ENCODE measurements at places on chromosomes 6 and 20.

DNA sequence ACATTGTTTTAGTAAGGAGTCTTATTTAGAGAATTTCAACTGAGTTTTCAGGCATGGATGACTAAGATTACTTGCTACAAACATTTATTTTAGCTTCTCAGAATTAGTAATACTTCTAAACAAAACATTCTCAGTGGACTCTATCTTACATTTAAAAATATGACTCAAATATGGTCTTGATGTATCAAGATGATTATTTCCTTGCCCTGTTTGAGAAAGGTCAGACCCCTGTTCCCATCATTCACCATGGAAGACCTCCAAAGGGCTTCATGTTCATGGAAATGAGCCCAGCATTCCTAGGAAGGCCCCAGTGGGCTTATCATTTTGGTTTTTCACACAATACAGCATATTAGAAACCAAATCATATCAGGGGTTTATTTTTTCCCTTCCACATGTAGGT, 24.6 kb upstream of the TRPC4AP start:
- no peaks in the 10 kb centered on the region for H3K4me1 ChIP-seq
- H3K27ac ChIP-seq: no peak overlapping the region
- H3K27me3 ChIP-seq: no peaks in the 10 kb centered on the region
- H3K4me3 ChIP-seq: no peak overlapping the region
- no peaks in the 10 kb centered on the region for H3K36me3 ChIP-seq

DNA sequence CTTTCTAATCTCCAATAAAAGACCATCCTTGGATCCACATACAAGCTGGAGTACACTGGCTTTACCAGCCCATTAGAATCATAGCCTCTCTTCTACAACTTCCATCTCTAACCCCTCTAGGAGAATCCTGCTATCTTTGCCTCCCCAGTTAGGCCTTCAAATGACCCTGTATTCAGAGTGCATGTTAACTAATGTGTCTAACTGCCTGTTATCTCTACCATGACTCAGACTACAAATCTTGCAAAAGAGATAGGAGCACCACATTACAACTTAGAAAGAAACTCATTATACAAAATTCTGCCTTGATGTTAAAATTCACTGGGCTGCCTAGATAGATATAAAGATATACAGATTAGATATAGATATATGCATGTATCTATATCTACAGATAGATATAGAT, 28.2 kb downstream of the GPR63 start:
- no peak overlapping the region for H3K4me3 ChIP-seq
- peaks cover 6% of the 10 kb centered on the region for H3K4me1 ChIP-seq
- H3K36me3 ChIP-seq: no peaks in the 10 kb centered on the region
- no peak for DNase-seq
- no peak overlapping the region for H3K27ac ChIP-seq

DNA sequence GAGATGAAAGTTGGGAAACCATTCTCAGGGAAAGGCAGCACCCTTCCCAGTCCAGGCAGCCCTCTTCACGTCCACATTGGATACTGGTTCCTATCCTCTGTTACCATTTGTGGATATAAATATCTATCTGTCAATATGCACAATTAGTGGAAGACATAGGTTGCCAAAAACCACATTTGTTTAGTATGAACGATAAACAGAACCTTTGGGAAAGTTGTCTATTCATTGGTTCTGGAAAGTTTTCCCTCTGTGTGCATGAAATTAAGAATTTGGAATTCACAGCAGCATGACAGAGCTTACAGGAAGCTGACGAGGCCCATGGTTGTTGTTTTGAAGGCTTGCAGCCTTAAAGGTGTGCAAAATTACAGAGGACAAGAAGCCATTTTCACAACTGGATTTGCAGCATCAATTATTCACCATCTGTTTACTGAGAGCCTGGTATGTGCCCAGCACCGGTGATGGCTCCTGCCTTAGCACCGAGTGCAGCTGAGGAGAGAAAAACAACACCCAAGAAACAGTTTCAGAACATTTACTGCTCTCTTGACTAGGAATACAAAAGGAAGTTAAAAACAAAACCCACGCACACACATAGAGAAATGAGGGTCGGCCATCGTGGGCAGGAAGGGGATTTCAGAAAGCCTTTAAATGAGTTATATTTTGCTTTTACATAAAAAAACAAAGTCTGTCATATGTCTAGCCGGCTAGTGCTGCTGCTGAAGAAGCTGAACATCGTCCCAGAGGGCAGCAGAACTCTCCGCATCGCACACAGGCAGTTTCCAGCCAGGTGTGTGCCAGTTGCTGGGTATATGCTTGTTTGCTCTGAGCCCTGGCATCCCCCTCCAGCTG, 319.6 kb downstream of the FARS2 start:
- no peaks in the 10 kb centered on the region for H3K27me3 ChIP-seq
- H3K36me3 ChIP-seq: peaks cover 3% of the 10 kb centered on the region
- peak; percentile 7 for DNase-seq
- H3K27ac ChIP-seq: peak overlapping the region; percentile 96
- peaks cover 36% of the 10 kb centered on the region for H3K4me1 ChIP-seq
- peak overlapping the region; percentile 74 for H3K4me3 ChIP-seq

GRCh38 chr6:43671801-43672690, 15.5 kb downstream of the MRPS18A start:
- H3K27me3 ChIP-seq: no peaks in the 10 kb centered on the region
- H3K4me1 ChIP-seq: peaks cover 11% of the 10 kb centered on the region
- no peak overlapping the region for H3K4me3 ChIP-seq
- no peak overlapping the region for H3K27ac ChIP-seq

DNA sequence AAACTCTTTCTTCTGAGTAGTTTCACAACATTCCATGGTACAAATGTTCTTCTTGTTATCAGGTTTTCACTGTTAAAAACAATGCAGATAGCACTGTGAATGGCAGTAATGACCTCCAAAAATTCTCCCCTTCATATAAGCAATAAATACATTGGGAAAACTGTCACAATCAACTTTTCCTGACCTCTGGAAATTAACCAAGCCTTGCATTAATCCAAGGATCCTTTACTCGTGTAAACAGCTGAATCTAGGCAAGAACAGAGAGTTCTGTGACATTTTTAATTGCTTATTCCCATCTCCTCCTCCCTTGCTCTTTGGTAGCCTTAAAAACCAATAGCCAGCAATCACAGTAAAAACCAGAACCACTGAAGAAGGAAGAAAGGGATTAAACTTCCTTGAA, 37.8 kb downstream of the FOXQ1 start:
- no peak for DNase-seq
- no peak overlapping the region for H3K4me3 ChIP-seq
- H3K27ac ChIP-seq: no peak overlapping the region
- no peaks in the 10 kb centered on the region for H3K4me1 ChIP-seq
- H3K36me3 ChIP-seq: peaks cover 20% of the 10 kb centered on the region

DNA sequence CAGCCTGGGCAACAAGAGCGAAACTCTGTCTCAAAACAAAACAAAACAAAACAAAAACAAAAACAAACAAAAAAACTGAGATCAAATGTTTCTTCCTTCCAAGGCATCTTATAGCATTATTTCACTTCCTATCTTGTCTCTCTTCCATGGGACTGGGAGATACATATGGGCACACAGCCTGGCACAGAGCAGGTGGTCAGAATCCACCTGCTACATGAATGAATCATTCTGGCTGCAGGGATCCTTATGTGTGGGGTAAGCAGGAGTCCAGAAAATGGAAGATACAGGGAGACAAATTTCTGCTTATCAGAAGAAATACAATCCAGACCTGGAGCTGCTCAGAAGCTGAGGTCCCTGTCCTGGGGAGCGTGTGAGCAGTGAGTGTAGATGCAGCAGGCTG, 18.2 kb upstream of the CCM2L start:
- no peak overlapping the region for H3K4me3 ChIP-seq
- no peak for DNase-seq
- no peak overlapping the region for H3K27ac ChIP-seq
- peaks cover 15% of the 10 kb centered on the region for H3K4me1 ChIP-seq
- H3K36me3 ChIP-seq: no peaks in the 10 kb centered on the region
- H3K27me3 ChIP-seq: peaks cover 16% of the 10 kb centered on the region

GRCh38 chr20:44057698-44058675, 129.0 kb downstream of the JPH2 start:
- peaks cover 1% of the 10 kb centered on the region for H3K36me3 ChIP-seq
- no peaks in the 10 kb centered on the region for H3K27me3 ChIP-seq
- DNase-seq: no peak
- peaks cover 27% of the 10 kb centered on the region for H3K4me1 ChIP-seq
- H3K4me3 ChIP-seq: no peak overlapping the region

- H3K36me3 ChIP-seq: peaks cover 39% of the 10 kb centered on the region
- peak overlapping the region; percentile 96 for H3K27ac ChIP-seq
- H3K4me3 ChIP-seq: peak overlapping the region; percentile 98
- peaks cover 75% of the 10 kb centered on the region for H3K4me1 ChIP-seq
These were observed 3.1 kb downstream of the STK4 start for GRCh38 chr20:44969300-44969894.

DNA sequence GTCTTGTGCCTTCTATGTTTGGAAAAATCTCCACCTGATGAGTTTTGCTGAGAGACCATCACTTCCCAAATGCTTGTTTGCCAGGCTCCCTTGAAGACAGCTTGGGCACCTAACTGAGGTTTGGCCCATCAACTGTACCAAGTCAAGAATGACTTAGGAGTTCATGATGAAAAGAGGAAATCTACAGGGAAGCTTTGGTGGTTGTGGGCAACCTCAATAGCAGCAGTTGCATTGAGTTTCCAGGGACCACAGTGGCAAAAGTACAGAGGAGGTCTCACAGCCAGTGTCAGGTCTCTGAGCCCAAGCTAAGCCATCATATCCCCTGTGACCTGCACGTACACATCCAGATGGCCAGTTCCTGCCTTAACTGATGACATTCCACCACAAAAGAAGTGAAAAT, 49.7 kb upstream of the PHACTR1 start:
- no peaks in the 10 kb centered on the region for H3K4me1 ChIP-seq
- DNase-seq: no peak
- no peak overlapping the region for H3K4me3 ChIP-seq
- H3K36me3 ChIP-seq: no peaks in the 10 kb centered on the region
- peaks cover 21% of the 10 kb centered on the region for H3K27me3 ChIP-seq

DNA sequence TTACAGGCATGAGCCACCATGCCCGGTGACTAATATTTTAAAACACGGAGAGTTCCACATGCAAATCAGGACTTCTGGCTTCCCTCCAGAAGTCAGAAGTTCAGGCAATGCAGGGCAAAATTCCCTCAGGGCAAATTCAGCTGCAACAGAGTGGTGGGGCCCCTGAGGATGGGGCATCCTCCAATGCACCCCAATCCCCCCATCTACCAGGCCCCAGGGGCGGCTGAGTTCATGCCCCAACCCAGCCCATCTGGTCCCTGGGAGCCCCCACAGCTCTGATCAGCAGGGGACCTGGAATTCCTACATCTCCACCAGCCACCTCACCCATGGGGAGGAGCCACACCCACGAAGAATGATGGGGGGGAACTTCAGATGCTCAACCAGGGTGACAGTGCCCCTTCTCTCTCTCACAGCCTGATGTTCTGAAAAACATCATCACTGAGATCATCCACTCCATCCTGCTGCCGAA, 22.6 kb downstream of the BPIFB1 start:
- H3K27me3 ChIP-seq: no peaks in the 10 kb centered on the region
- H3K4me3 ChIP-seq: no peak overlapping the region
- DNase-seq: no peak
- H3K36me3 ChIP-seq: no peaks in the 10 kb centered on the region
- H3K27ac ChIP-seq: no peak overlapping the region

DNA sequence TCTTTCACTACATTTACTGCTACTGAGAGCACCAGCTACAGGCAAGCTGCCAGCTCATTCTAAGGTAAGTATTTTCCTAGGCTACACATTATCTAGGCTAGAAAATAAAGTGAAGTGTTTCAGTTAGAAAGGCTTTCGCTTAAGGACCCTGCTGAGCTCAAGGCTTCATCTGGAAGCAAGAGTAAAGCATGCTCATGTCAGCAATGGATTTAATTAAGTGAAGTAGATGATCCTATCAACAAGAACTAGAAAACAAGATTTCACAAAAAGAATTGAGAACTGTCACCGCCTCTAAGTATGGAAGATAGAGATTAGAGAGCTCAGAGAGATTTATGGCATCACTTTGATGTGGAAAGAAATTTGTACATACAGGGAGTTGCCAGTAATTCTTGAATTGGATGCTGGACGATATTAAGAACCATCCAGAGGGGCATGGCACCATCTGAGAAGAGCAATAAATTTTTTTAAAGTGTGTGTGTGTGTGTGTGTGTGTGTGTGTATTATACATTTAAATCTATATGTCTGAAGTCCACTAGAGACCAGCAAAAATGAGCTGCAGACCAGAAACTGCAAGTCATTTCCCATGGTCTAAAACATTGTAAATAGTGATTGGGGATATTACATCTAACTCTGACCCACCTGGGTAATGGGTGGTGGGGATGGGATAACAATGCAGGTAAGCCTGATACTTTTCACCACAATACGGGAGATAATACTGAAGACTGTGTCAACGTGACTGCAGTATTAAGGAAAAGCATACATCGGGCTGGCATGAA, 105.2 kb upstream of the MAP7 start:
- no peak for DNase-seq
- H3K4me1 ChIP-seq: no peaks in the 10 kb centered on the region
- H3K36me3 ChIP-seq: peaks cover 5% of the 10 kb centered on the region
- no peak overlapping the region for H3K27ac ChIP-seq

- H3K27me3 ChIP-seq: peaks cover 3% of the 10 kb centered on the region
- H3K4me3 ChIP-seq: no peak overlapping the region
- no peak for DNase-seq
- no peak overlapping the region for H3K27ac ChIP-seq
These were observed 127.5 kb downstream of the PTCHD4 start for GRCh38 chr6:47983491-47983890.

- H3K27me3 ChIP-seq: no peaks in the 10 kb centered on the region
- no peak overlapping the region for H3K27ac ChIP-seq
- H3K4me1 ChIP-seq: no peaks in the 10 kb centered on the region
- no peak for DNase-seq
- no peaks in the 10 kb centered on the region for H3K36me3 ChIP-seq
These were observed 293.7 kb downstream of the C6orf118 start for GRCh38 chr6:165015676-165016075.

- H3K4me1 ChIP-seq: peaks cover 15% of the 10 kb centered on the region
- H3K27ac ChIP-seq: no peak overlapping the region
- no peak for DNase-seq
- H3K4me3 ChIP-seq: no peak overlapping the region
- no peaks in the 10 kb centered on the region for H3K36me3 ChIP-seq
These were observed 140.5 kb downstream of the BTBD3 start for GRCh38 chr20:12058216-12058615.

- H3K4me1 ChIP-seq: peaks cover 56% of the 10 kb centered on the region
- H3K27ac ChIP-seq: peak overlapping the region; percentile 99
- H3K36me3 ChIP-seq: peaks cover 48% of the 10 kb centered on the region
- no peaks in the 10 kb centered on the region for H3K27me3 ChIP-seq
- H3K4me3 ChIP-seq: peak overlapping the region; percentile 96
These were observed 2.2 kb downstream of the SRSF3 start for GRCh38 chr6:36596356-36596755.

- no peak for DNase-seq
- no peaks in the 10 kb centered on the region for H3K27me3 ChIP-seq
- no peaks in the 10 kb centered on the region for H3K36me3 ChIP-seq
- no peak overlapping the region for H3K27ac ChIP-seq
These were observed 12.8 kb upstream of the DUSP22 start for GRCh38 chr6:279341-280029.

DNA sequence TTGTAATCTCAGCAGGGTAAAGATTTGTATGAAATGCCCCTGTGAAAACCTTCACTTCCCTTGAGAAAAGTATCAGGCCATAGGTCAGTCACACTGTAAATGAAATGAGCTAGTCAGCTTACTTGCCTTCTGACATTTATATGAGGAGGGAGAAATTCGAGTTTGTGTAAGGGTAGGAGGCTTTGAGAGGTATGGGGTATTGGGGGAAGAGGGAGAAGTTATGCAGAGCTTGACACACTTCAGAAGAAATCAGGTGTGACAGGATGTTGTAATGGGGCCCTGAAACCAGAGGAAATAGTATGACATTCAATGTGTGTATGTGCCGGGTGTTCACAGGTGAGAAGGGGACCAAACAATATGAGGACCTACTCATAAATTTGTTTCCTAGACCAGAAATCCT, 64.2 kb upstream of the CCN6 start:
- H3K4me1 ChIP-seq: peaks cover 93% of the 10 kb centered on the region
- peak overlapping the region; percentile 52 for H3K4me3 ChIP-seq
- peak; percentile 61 for DNase-seq
- peak overlapping the region; percentile 90 for H3K27ac ChIP-seq
- H3K36me3 ChIP-seq: peaks cover 1% of the 10 kb centered on the region
- no peaks in the 10 kb centered on the region for H3K27me3 ChIP-seq
